ENCODE measurements at places on chromosomes 7 and 10.

- peak; percentile 64 for DNase-seq
Measured at GRCh38 chr10:103833731-103834365, 21.5 kb downstream of the SH3PXD2A start.

GRCh38 chr7:102721-103120 is 89.7 kb upstream of the FAM20C start:
- no peak for DNase-seq

- peak; percentile 62 for DNase-seq
Measured at GRCh38 chr7:67209256-67209655, 212.6 kb downstream of the TYW1 start.

DNA sequence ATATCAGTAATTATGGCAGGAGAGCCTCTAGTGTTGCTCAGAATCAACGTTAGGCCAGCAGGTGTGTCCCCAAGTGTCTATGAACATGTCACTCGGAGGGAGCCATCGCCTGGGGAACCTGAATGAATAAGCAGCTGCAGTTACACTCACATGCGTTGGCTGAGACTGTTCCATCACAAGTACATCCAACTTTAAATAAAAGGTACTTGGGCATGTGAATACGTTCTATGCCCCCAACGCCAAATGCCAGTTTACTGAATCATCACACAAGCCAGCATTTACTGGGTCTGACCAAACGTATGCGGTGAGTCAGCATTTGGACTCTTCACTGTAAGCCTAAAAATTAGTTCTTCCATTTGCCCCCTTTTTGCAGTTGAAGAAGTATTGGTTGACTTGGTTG is 207.6 kb upstream of the PLXNA4 start:
- no peak for DNase-seq

DNA sequence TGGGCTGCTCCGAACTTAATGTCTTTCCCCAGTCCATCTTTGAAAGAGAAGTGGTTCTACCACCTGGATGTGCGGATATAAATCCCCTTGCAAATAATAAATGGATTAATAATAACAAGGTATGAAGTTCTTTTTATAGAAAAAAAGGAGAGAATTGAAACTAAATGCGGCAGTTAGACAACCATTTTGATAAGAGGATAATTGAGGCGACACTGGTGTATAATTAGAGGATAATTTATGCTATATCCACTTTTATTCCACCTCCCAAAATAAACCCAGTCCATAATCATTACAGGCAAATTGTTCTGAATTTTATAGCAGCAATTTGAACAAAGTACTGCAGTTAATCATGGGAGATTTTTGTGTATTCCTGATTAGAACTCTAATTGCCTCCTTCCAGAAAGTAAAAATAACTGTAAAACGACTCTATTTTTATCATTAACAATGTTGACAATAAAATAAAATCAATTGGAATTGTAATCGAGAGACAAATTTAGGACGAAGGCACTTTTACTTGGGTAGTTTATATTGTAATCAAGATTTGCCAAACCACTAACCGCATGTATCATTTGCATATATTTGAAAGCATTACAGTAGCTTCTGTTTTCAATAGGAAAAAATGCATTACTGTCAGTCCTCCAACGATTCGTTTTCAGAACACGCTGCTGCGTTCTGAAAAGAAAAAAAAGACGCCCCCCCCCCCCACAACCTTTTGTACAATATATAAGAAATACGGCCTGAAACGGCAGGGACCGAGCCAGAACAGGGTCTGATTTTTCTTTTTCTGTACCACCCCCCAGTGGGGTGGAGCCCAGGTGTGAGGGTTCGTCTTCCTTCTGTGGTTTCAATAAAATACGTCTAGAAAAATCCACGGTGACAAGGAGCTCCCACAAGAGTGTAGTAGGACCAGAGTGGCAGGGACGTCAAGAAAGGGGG is 838 bp upstream of the DLX6 start:
- DNase-seq, result peak; percentile 47

DNA sequence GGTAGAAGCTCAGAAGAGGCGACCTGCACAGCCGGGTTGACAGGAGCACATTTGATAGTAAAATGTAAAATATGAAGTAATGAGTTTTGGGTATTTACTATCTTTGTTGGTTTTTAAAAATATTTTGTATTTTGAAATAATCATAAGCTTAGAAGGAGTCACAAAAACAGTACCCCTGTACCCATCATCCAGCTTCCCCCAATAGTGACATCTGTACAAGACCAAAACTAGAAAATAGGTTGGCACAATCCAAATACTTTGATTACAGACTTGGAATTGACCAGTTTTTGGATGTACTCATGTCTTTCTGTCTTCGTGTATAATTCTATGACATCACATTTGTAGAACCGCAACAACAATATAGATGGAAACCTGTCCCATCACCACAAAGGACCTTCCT is 413.1 kb upstream of the PODXL start:
- no peak for DNase-seq

GRCh38 chr7:18210377-18210776 is 182.7 kb upstream of the PRPS1L1 start:
- DNase-seq, result no peak

- DNase-seq, result peak; percentile 79
Measured at GRCh38 chr10:5958077-5958476, 19.3 kb downstream of the IL15RA start.

GRCh38 chr7:150975536-150976319 is 2.4 kb downstream of the KCNH2 start:
- DNase-seq, result no peak

DNA sequence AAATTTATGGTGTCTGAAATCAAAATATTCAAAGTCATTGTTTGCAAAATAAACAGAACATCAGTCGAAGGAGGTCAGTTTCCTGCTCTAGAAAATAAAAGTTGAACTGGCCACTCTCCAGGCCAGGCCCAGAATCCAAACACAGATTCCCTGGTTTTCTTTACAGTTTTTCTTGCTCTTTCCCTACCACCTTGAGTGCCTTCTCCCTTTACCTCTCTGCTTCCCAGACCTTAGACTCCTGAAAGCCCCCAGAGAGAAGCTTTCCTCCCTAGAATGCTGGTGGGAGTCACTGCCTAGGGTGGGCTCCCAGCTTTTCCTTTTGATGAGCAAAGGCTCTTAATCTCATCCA is 6.1 kb downstream of the DNTT start:
- no peak for DNase-seq

- no peak for DNase-seq
Measured at GRCh38 chr10:30510184-30510931, 76.4 kb downstream of the MAP3K8 start.

GRCh38 chr10:112918771-112919170 is 31.3 kb upstream of the TCF7L2 start:
- no peak for DNase-seq

DNA sequence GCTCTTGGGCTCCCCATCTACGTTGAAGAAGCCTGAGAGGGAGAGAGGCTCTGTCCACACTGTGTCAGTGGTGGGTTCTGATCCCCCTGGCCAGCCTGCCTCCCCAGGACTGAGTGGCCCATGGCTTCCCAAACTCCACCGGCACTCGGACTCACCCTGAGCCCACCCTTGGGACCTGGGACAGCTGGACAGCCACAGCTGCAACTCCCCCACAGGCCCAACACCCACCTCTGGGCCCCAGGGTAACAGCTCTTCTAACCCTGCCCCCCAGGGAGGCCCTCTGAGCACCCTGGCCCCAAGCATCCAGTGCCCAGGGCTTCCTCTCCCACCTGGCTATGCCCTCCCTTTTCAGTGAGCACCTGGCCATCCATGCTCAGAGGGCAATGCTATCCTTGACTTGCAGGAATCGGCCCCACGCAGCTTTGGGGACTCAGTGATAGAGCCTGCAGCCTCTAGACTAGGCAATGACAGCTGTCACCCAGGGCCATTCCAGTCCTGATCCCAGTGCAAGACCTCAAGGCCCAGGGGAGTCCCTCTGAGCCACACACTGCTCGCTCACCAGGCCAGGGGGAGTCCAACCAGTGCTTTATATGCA is 17.9 kb downstream of the OGDHL start:
- DNase-seq, result no peak

DNA sequence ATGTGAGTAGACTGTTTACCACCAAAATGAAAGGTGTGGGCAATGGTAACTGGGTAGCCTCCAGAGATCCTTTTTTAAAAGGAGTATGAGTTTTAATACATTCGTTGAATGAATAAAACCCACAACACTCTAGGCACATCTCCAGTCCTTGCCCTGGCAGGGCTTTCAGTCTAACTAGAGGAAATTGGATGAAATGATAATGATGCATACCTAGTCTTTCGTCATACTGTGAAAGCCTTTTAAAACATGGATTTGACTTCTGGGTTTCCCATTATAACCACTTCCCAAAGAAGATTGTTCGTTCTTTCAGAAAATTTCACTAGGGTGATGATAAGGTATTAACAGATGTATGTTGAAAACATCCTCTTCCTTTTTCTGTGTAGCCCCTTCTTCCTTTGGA is 110.8 kb downstream of the REEP3 start:
- DNase-seq, result no peak

GRCh38 chr10:60253484-60253883 is 136.2 kb downstream of the ANK3 start:
- DNase-seq, result no peak

GRCh38 chr10:112819231-112819630 is 130.8 kb upstream of the TCF7L2 start:
- DNase-seq, result no peak

- no peak for DNase-seq
Measured at GRCh38 chr7:90025771-90026170, 128.5 kb upstream of the STEAP1 start.

DNA sequence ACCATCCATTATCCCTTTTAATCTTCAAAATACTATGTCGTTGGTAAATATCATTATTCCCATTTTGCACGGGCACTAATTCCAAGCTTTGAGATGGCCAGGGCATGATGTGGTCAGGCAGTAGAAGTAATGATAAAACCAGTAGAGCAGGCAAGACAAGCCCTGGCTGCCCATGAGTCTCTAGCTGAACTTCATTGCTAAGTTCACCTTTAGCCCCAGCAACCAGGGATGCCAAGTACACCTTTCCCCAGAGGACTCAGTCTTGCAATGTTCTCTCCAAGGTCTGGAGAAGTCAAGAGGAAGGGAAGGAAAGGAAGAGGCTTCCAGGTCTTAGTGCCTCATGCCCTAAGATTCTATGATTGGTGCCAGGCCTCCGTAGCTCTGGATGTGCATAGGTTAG is 203.2 kb downstream of the PLXNA4 start:
- no peak for DNase-seq

DNA sequence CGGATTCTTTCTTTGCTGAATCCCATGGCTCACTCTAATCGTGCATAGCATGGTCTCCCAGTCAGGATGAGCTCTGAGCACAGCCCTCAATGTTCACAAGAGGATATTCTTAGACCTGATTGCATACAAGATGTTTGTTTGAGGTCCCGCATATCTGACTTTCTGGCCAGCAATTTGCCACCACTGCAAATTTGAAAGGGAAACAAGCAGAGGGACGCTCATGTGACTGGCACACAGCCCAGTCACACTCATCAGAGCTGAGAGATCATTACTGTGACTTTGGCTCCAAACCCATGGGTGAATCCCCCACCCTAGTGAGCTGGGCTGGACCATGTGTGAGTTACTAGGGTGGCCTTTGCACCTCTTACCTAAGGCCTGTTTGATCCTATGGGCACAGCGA is 9.9 kb downstream of the TAS2R41 start:
- DNase-seq, result peak; percentile 96

GRCh38 chr10:44426247-44427034 is 41.5 kb upstream of the CXCL12 start:
- DNase-seq, result peak; percentile 55

DNA sequence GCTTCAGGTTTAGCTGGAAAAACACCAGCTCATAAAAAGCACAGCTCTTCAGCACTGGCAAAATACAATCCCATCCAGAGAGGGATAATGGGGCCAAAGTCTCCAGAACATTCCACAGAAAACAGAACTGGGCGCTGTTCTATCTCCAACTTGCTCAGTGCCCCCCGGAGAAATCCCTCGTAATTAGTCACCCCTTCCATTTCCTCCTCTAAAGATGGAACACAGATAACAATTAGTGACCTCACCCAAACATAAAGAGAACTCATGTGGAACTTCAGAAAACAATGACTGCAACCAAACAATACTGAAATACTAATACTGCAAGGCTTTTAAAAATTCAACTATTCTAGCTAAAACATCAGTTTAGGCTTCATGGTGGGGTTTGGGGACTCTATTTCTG is 46.3 kb downstream of the KIAA1549 start:
- DNase-seq, result no peak

- DNase-seq, result peak; percentile 39
Measured at GRCh38 chr7:129468547-129468946, 33.8 kb upstream of the SMKR1 start.

DNA sequence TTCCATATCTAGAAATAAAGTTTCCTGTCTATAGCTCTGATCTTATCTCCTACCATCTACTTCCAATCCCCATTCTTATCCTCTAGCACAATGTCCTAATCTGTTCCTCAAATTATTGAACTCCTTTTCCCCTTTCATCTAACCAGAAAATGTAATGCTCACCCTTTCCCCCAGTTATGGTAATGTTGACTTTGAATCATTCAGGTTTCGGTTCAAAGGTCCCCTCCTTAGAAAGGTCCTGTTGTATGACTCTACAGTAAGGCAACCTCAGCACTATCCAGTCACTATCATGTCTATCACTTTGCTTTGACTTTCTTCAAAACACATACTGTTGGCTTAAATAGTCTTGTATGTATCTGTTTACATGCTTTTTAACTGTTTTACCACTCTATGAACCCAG is 264.2 kb upstream of the PCDH15 start:
- no peak for DNase-seq

DNA sequence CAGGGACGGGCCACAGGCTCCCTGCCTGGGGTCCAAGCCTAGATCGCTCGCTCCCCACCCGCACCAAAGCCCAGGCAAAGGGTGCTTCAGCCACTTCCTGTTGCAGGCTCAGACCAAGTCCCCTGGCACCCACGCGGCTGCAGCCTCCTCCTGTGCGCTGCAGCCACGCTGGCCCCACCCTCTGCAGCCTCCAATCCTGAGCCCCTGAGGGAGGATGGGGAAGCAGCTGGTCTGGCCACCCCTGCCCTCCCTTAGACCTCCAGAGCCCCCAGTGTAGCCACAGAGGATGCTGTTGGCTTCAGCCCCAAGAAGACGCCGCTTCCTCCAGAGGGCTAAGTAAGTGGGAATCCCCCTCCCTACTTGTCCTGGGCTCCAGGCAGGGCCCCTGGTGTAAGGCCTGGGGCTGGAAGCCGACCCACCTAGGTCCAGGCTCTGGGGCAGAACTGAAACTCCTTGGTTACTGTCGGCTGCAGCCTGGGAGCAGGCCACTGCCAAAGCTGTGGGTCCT is 9.4 kb downstream of the LIMK1 start:
- DNase-seq, result no peak

GRCh38 chr7:151451156-151451555 is 11.2 kb upstream of the CRYGN start:
- DNase-seq, result no peak

DNA sequence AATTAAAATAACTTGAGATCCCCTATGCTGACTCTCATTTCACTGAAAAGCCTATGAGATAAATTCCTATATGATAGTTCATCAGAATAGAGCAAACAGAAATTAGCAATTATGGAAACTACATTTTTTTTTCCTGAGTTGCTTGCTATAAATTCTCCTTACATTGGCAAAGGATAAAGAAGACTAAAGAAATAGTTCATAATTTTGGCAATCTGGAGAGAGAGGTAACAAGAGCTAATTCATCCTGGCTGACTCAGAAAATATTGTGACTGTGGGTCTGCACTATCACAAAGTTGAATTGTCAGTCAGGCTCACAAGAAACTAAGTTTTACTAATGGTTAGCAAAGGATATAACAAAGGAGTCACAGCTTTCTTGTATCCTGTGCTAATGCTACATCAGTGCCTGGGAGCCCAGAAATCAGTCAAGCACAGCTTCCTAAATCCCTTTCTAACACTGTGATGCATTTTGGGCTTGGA is 483.0 kb downstream of the MAGI2 start:
- no peak for DNase-seq

All from lung (tissue), 17 donors.